Left colon (tissue), 2 donors: ENCODE measurements at places on chromosomes 1 and 21. TPM values are rescaled to one million over a fixed set of nuclear protein-coding genes. Genes with fewer than 3 reads are reported as not detected.

GRCh38 chr1:181604482-181605249, 121.3 kb downstream of the CACNA1E start:
- no peak for DNase-seq

DNA sequence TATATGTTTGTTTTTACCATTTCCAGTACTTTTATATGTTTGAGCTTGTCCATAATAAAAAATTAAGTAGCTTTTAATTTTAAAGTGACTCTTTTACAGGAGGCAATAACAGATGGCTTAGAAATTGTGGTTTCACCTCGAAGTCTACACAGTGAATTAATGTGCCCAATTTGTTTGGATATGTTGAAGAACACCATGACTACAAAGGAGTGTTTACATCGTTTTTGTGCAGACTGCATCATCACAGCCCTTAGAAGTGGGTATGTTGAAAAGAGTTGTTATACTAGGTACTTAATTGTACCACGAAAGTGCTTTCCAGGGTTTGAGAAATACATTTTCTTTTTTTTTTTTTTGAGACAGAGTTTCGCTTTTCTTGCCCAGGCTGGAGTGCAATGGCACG, 46.1 kb downstream of the RNF2 start:
- DNase-seq = no peak

GRCh38 chr1:43769350-43769908, 62.1 kb downstream of the ST3GAL3 start:
- no peak for DNase-seq

The S100A2 gene
- total RNA-seq = not detected

The CFAP107 gene
- total RNA-seq = not detected

The FCRL4 gene
- 0.28 TPM for total RNA-seq
